Brain microvascular endothelial cell (primary cell): ENCODE measurements at places on chromosomes 11 and 22.

- DNase-seq, result no peak
Observed at GRCh38 chr11:74520927-74521665, 27.6 kb upstream of the LIPT2 start.

- peak; percentile 4 for DNase-seq
Observed at GRCh38 chr11:88206751-88207150, 31.5 kb upstream of the RAB38 start.

DNA sequence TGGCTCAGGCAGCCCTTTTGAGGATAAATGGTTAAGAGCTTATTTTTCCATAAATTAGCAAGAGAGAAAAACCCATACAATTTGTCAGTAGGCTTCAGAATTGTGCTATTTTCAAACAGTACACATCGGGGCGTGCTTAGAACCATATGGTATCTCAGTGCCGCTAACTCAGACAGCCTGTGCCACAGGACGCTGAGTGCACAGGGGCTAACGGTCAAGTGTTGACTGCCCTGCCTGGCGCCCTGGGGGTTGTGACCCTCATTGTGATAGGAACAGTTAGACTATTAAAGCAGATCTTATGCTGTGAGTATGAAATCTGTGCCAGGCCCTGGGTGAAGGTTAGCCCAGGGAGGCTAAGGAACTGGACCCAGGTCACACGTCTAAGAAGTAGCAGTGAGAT lies 1519.7 kb downstream of the BRD1 start:
- DNase-seq, result no peak

DNA sequence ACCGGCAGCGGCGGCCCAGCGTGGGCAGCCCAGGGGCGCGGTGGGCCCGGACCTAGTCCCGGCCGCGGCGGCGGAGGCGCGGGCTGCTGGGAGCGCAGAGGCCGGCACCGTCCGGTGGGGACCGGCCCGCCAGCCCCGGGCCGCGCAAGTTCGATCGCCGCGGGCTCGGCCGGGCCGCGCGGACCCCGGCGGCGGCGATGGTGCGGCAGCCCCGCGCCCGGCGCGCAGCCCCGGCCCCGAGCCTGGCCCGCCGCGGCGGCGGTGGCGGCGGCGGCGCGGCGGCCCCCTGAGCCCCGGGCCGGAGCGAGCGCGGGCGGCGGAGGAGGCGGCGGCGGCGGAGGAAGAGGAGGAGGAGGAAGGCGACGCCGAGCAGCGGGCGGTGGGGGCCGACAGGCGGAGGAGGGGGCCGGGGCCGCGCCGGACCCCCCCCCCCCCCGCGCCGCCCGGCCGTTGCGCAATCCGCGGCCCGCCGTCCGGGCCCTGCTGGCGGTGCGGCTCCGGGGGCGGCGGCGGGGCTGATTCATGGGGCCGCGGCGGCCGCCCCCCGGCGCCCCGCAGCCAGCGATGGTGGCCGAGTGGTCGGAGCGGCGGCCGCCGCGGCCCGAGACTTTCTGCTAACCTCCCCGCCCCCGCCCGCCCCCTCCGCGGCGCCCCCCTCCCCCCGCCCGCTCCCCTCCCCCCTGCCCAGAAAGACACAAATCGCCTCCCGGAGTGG lies 1251.9 kb downstream of the BRD1 start:
- no peak for DNase-seq
